ENCODE measurements at places on chromosomes 12 and 14.

DNA sequence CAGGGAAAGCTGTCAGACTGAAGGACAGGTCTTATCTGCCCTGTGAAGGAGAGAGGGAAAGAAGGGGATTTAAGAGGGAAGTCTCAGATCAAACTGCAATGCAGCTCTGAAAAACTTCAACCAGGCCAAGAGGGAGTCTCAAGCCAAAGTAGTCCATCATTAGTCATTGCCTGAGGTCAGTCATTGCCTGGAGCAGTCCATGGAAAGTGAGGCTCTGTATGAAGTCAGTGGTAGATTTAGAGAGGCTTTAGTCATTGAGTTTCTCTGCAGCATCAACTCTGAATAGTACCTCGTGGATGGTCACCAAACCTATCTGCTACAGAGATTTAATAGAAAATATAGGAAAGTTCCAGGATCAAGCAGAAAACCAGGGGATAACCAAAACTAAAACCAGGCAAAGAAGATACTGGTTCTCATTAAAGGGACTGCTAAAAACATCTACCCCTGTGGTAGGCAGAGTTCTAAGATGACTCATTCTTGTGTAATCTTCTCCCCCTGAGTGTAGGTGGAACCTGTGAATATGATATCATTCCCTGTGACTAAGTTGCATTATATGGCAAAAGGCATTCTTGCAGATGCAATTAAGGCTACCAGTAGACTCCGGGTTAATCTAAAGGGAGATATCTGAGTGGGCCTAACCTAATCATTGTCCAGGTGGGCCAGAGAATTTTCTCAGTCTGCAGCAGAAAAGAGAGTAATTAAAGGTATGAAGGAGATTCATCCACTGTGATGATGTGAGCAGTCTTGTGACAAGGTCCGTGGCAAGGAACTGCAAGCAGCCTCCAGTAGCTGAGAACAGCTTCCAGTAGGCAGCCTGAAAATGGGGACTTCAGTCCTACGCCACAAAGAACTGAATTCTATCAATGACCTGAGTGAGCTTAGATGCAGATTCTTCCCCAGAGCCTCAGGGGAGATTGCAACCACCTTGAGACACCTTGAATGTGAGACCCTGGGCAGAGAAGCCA lies 123.1 kb downstream of the GALC start:
- no peak overlapping the region for H3K4me3 ChIP-seq
- no peaks in the 10 kb centered on the region for H3K4me1 ChIP-seq
- H3K27me3 ChIP-seq: no peaks in the 10 kb centered on the region
- DNase-seq: no peak

- no peak for DNase-seq
- no peaks in the 10 kb centered on the region for H3K36me3 ChIP-seq
- H3K4me3 ChIP-seq: no peak overlapping the region
- H3K27ac ChIP-seq: no peak overlapping the region
- H3K27me3 ChIP-seq: no peaks in the 10 kb centered on the region
- H3K4me1 ChIP-seq: no peaks in the 10 kb centered on the region
Observed at GRCh38 chr12:58139894-58140293, 198.5 kb downstream of the ATP23 start.

DNA sequence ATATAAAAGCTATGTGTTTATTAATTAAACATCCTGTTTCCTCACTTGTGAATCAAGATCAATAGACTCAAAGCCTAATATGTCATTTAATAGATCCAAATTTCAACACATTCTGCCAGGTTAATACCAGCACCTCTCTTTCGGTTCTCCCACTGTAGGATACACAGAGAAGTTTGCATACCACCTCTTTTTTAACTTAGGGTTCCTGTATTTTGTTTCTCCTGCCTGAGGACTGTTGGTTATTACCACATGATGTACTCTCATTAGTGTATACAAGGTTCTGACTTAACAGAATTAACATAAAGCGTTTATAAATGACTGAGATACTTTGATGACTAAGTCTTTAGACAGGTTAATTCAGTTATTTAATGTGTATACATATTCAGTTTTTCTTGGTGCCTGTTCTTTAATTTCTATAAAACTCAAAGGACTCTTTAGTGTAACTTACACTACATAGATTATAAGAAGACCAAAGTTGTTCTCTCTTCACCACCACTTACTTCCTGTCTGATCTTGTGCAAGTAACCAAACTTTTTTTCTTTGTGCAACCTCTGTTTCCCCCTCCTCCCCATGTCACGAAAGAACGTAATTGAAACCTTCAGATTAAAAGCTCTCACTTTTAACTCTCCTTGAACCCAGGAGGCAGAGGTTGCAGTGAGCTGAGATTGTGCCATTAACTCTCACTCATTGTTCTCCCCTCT lies 89.8 kb upstream of the DNM1L start:
- no peaks in the 10 kb centered on the region for H3K36me3 ChIP-seq
- H3K4me3 ChIP-seq: no peak overlapping the region
- H3K27ac ChIP-seq: peak overlapping the region; percentile 76
- no peaks in the 10 kb centered on the region for H3K27me3 ChIP-seq
- peak; percentile 67 for DNase-seq

DNA sequence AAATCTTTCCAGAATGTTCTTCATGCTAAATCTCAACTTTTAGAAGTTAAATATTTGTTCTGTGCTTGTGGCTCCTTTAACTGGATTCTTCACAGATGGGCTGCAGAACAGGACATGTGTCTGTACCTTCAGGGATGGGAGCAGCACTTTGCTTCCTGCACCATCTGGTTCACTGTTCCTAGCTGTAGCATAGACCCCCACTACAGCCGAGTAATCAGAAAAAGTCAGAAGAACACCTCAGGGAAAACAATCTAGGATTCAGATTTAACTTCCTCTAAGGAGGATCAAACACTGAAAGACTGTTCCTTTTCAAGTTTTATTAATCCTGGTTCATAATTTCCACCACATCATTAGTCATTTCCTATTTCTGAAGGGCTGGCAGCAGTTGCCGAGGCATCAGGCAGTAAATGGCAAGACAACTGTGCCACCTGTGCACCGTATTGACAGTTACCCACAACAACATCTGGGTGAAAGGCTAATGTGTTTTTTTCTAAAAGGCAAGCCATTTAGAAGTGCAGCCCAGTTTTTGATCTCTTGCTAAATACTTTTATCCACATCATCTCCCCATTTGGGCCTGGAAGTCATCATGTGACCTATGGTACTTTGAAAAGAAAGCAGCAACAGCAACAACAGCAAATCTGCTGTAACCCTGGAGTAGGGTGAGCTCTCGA lies 212.8 kb upstream of the BMP4 start:
- DNase-seq: no peak
- no peaks in the 10 kb centered on the region for H3K27me3 ChIP-seq
- H3K27ac ChIP-seq: peak overlapping the region; percentile 22
- H3K36me3 ChIP-seq: no peaks in the 10 kb centered on the region

DNA sequence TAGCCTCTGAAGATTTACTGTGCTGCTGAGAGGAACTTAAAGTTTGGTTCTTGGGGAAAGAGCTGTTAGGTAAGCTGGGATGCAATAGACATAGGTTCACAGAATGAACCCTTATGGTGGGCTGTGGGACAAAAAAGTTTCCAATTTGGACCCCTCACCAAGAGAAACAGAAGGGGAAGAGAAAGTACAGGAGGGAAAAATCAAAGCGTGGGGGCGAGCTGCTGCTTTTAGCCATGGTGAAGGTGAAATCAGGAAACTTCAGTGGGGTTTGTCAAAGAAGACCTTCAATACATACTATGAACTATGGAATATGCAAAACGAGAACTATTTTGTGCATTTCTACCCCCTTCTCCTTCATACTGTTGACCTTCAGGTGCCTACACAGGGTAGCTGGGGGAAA lies 10.6 kb upstream of the NINJ2 start:
- no peak overlapping the region for H3K4me3 ChIP-seq
- H3K27ac ChIP-seq: peak overlapping the region; percentile 92
- no peak for DNase-seq
- H3K36me3 ChIP-seq: no peaks in the 10 kb centered on the region
- H3K27me3 ChIP-seq: no peaks in the 10 kb centered on the region

DNA sequence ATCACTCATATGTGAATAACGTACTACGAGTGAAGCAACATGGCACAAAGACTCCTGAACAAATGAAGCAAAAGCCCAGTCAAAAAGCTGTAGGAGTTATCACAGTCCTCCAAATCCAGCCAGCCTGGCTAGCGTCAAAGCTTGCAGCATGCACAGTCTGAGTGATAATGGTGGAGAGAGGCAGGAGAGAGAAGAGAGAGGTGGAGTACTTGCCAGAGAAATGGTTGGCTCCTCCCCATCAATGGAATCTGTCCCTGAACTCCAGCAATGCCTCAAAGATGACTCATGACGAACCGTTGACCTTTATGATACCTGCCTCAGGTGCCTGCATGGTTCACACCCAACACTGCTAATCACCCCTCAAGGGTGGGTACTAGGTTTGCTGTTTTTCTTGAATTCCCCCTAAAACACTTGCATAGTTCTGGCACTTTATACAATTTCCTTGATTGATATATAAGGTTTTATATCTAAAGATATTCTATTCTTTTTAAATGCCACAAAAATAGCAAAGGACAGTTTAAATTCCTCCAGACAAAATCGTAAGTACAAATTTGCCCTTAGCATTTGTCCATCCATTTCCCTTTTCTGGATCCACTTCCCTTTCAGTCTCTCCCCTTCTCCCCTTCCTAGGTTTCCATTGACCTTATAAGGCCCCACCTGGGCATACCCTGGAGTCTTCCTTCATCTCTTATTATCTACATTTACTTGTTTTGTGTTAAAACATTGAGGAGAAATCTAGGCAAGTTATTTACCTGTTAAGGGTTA lies 10.2 kb downstream of the ARHGDIB start:
- peak overlapping the region; percentile 99 for H3K27ac ChIP-seq
- no peaks in the 10 kb centered on the region for H3K27me3 ChIP-seq
- no peak for DNase-seq
- H3K36me3 ChIP-seq: peaks cover 36% of the 10 kb centered on the region

- H3K27ac ChIP-seq: peak overlapping the region; percentile 38
- H3K4me1 ChIP-seq: peaks cover 4% of the 10 kb centered on the region
- H3K4me3 ChIP-seq: peak overlapping the region; percentile 65
- H3K36me3 ChIP-seq: no peaks in the 10 kb centered on the region
Observed at GRCh38 chr12:75390156-75390898, 562 bp upstream of the GLIPR1L2 start.

DNA sequence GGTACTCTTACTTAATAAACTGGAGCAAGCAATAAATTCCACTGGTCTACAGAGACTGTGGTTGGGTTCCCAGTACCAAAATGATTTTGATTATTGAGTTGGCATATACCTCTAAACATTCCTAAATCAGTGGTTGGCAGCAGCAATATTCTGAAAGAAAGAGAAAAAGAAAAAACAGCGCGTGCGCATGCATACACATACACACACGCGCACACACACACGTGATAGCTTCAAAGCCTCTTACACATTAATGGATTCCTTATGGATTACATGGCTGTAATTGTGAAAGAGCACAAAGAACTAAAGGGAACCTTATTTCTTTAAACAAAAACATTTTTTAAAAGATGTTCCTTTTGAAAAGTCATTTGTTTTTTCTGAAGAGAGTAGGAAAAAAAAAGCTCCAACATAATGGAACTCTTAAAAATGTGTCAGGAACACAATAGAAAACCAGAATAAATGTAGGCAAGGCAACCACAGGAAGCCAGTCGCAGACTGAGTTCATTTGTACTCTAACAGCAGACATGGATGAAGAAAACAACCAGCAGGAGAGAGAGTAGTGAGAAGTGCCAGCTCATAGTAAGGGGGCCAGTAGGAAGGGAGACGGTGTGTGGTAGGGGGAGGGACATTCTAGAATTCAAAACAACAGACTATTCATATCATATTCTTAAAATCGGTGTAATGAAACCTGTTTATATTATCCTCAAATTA lies 80.0 kb downstream of the DRAM1 start:
- no peaks in the 10 kb centered on the region for H3K27me3 ChIP-seq
- H3K4me1 ChIP-seq: no peaks in the 10 kb centered on the region
- DNase-seq: no peak
- H3K36me3 ChIP-seq: no peaks in the 10 kb centered on the region

DNA sequence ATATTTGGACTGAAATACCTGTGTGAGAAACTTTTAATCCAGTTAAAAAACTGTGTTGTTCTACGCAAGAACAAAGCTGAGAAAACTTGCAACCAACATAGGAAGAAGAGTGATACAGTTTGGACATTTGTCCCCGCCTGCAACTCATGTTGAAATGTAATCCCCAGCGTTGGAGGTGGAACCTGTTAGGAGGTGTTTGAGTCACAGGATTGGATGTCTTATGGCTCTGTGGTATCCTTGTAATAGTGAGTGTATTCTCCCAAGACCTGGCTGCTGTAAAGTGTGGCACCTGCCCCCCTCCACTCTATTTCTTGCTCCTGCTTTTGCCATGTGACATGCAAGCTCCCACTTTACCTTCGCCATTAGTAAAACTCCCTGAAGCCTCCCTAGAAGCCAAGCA lies 28.6 kb upstream of the ADAM20 start:
- no peak overlapping the region for H3K4me3 ChIP-seq
- no peak for DNase-seq
- peaks cover 9% of the 10 kb centered on the region for H3K36me3 ChIP-seq
- no peaks in the 10 kb centered on the region for H3K4me1 ChIP-seq
- H3K27me3 ChIP-seq: no peaks in the 10 kb centered on the region
- no peak overlapping the region for H3K27ac ChIP-seq

GRCh38 chr12:51373187-51373586 lies 18.0 kb downstream of the GALNT6 start:
- H3K4me1 ChIP-seq: peaks cover 9% of the 10 kb centered on the region
- H3K27ac ChIP-seq: no peak overlapping the region
- DNase-seq: no peak
- H3K36me3 ChIP-seq: peaks cover 12% of the 10 kb centered on the region
- no peaks in the 10 kb centered on the region for H3K27me3 ChIP-seq

DNA sequence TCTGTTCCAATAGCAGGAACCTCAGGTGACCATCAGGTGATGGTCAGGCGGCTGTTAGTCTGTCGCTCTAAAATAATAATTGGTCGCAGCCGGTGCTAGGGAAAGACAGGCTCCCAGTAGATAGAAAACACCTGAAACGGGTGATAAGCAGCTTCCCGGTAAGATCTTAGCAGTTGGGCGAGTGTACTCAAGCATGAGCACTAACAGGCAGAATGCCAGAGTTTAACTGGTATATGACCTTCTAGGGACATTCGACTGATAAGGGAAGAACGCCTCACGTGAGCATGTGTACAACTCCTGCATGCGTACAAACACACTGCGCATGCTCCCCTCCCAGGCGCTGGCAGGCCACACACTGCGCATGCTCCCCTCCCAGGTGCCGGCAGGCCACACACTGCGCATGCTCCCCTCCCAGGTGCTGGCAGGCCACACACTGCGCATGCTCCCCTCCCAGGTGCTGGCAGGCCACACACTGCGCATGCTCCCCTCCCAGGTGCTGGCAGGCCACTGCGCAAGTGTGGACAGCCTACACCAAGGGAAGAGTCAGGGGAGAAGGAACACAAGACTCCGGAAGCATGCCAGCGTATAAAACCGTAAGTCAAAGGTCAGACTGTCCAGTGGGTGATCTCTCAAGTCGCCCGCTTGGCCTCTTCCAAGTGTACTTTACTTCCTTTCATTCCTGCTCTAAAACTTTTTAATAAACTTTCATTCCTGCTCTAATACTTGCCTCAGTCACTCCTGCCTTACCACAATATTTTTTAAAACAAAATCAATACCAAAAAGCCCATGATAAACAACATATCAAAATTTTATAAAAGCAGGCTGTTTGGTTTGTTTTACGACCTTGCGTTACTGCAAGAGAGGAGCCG lies 24.5 kb downstream of the GPRC5D start:
- H3K27me3 ChIP-seq: no peaks in the 10 kb centered on the region
- peak overlapping the region; percentile 20 for H3K4me3 ChIP-seq
- no peaks in the 10 kb centered on the region for H3K4me1 ChIP-seq
- peak; percentile 27 for DNase-seq
- no peak overlapping the region for H3K27ac ChIP-seq

GRCh38 chr12:3320881-3321509 lies 170.0 kb upstream of the PRMT8 start:
- no peaks in the 10 kb centered on the region for H3K4me1 ChIP-seq
- no peak for DNase-seq
- H3K36me3 ChIP-seq: no peaks in the 10 kb centered on the region
- no peak overlapping the region for H3K27ac ChIP-seq
